ENCODE measurements at places on chromosomes 4 and X.

GRCh38 chr4:169152098-169152497 is 118.7 kb downstream of the SH3RF1 start:
- DNase-seq = no peak

DNA sequence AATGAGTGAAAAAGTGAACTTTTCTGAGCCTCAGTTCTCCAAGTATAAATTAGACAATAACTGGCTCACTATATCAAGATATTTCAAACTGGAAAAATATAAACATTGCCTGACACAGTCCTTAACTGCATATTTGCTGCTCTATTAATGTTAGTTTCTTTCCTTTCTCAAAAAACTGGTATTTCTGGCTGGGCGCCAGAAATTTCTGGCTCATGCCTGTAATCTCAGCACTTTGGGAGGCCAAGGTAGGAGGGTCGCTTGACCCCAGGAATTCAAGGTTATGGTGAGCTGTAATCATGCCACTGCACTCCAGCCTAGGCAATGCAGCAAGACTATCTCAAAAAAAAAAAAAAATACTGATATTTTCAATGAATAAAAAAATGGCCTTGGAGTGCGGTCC is 227.0 kb downstream of the MAGEB17 start:
- DNase-seq = no peak

- no peak for DNase-seq
Observed at GRCh38 chr4:188892837-188893236, 753.6 kb downstream of the TRIML1 start.

DNA sequence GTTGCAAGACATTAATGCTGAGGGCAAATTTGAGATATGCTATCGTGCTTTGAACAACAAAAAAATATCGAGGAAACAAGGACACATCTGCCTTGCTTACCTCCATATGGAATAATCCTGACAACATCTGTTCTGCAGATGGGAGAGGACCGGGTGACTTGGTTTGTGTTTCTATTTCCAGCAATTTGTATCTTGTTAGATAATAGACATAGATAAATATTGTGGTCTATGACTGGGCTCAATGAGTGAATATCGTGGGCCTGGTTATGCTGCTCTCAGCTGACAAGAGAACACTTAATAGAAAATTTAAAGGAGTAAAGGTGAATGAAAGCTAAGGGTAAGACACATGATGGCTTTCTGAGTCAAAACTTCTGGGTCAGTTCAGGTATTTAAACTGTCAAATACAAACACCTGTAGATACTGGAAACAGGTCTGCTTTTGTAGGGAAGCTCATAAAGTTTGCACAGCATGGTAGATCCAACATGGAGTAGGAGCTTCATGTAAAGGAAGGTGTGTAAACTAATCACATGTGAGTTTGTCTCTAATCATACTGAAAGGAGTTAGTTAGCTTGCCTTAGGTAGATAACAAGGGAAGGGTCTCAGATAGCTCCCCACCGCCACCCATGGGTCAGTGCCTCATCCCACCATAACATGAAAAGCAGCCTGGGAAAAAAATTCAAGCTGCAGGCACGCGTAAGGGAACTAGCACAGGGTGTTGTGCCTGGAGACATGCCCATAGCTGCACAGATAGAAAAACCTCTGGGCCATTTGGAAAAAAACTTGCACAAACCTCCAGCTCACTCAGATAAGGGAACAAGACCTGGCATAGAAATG is 904.1 kb upstream of the EPHA5 start:
- DNase-seq = no peak

DNA sequence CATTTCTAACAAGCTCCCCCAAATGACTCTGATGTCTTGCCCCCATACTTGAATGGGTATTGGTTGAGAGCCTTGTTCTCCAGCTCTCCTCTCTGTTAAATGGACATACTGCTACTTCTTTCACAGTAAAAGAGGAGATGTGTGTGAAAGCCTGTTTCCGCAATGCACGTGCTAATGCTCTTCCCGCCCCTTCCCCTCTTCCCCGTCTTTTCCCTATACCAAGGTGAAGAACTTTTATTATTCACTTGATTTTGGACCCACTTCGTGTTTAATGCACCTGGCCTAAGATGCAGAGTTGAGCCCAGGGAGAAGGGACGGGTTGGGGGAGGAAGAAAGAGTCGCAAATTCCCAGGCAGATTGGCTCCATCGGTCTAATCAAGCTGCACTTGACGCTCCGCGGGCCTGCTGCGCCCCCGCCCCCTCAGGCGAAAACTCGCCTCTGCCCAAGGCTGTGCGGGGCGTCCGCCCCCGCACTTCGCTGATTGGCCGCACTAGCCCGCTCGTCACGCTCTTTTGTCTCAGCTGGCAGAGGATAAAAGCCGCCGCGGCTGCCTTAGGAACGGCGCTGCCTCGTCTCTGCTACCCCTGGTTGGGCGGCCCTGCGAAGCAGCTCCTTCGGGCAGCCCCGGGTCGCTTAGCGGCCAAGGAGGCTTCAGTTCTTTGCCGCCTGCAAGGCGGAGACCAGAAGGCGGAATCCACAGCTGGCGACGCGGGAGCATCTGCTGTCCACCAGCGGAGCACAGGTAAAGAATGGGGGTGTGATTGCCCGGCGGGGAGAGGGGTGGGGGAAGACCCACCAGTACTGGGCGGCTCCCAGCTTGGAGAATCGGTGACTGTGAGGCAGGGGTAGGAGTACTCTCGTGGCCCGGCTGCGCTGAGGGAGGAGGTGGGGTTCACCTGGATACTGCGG is at the start of gene ZCCHC12:
Gene ZCCHC12 (plus strand): TSS at position 562 of the 910 bp plus-strand sequence. CDS start 1,421 bp downstream, outside the sequence.
- peak; percentile 84 for DNase-seq

- DNase-seq = peak; percentile 72
Observed at GRCh38 chrX:49172280-49172780, 632 bp downstream of the PLP2 start.

DNA sequence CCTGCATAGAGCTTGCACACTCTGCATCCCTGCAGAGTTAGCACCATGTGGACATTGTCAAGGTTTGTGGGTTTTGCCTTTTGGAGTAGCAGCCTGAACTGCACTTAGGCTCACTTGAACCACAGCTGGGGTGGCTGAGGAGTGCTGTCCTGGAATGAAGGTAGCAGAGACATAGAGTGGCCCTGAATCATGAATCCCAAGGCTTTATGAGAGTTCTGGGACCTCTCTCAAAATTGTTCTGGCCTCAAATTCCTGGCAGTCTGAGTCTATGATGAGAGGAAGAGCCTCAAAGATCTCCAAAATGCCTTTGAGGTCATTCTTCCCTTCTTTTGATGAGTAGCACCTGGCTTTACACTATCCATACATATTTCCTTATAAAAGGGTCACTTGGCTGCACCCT is 37.1 kb upstream of the ADH1C start:
- DNase-seq = no peak

- no peak for DNase-seq
Observed at GRCh38 chr4:65508168-65508567, 162.1 kb downstream of the EPHA5 start.

- DNase-seq = no peak
Observed at GRCh38 chr4:22708961-22709360, 16.2 kb downstream of the GBA3 start.

GRCh38 chrX:118974088-118974907 is at the start of gene LONRF3:
Gene LONRF3, plus strand, starts transcription at chrX:118974618. Its CDS starts 163 bp downstream, at chrX:118974781.
- peak; percentile 34 for DNase-seq

GRCh38 chr4:165191348-165191656 is 16.1 kb upstream of the KLHL2 start:
- no peak for DNase-seq

GRCh38 chr4:54843106-54843505 is 185.3 kb downstream of the KIT start:
- DNase-seq = no peak

- no peak for DNase-seq
Observed at GRCh38 chrX:20595928-20596575, 329.3 kb upstream of the RPS6KA3 start.

GRCh38 chrX:21972046-21972445 is 31.5 kb downstream of the SMS start:
- no peak for DNase-seq

DNA sequence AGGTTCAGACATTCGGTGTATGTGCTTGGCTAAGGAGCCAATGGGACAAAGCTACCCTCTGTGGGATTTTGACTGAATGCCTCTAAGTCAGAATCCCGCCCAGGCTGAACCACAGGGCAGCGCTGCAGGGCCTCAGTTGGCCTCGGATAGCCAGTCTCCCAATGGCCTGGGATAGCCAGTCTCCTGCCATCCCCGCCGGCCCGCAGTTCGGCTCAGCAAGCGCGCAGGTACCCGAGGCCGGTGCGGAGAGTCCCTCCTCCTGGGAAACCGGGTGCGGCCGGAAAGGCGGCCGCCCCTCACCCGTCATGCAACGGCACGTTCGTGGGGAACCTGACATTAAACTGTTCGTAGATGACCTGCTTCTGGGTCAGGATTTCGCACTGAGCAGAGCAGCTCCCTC is 16.1 kb downstream of the PPEF2 start:
- DNase-seq = no peak

DNA sequence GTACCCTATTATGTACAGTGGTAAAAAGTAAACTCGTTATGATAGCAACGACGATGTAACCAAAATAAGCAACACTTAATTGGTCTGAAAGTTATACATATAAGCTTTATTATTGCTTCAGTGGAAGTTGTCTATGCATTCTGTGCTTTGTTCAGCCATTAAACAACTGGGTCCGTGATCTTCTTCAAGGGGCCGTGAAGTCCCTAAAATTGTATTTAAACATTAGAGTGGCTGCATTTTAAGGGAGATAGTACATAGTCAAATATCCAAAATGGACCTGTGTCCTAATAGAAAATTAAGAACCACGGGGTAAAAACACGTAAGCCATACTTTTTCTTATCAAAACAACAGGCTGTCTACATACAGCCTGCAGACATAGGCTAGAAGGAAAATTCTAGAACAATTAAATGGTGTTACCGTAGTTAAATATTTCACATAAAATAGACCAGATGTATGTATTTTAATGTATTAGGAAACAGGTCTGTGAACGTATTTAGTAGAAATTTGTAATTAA is 2.1 kb downstream of the GUCY1A1 start:
- DNase-seq = no peak

- no peak for DNase-seq
Observed at GRCh38 chr4:86243750-86244149, 116.1 kb downstream of the MAPK10 start.

DNA sequence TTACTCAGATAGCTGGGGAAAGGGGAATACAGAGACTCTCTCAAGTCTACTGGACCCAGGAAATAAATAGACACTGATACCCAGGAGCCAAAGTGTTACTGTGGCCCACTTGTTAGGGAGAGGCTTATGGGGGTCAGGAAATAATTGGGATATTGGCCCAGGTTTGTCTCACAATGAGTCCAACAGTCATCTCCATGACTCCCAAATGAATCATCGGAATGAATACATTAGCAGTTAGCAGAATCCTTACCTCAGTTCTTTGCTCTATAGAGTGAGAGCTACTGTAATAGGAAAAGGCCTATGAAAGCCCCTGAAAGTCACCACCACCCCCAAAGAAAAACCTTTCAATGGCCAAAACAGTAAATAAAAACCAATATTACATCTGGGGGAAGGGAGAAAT is 42.4 kb upstream of the ARHGEF6 start:
- DNase-seq = no peak

DNA sequence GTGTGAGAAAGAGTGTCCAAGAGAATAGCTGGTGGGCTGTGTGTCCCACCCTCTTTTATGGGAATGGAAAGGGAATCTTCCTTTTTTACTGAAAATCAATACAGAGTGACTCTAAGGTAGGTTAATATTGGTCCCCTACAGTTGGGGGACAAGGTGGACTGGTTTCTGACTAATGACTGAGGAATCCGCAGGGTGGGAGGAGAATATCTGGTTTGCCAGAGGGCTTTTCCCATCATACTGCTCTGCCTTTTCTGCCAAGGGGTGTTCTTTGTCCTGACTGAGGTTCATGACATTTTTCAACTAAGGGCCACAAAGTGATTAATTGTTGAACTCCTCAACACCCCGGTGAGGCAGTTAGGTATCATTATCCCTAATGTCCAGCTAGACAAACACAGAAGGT is 261.6 kb downstream of the SPATA18 start:
- no peak for DNase-seq

GRCh38 chr4:64780664-64781063 is 371.4 kb upstream of the TECRL start:
- no peak for DNase-seq

DNA sequence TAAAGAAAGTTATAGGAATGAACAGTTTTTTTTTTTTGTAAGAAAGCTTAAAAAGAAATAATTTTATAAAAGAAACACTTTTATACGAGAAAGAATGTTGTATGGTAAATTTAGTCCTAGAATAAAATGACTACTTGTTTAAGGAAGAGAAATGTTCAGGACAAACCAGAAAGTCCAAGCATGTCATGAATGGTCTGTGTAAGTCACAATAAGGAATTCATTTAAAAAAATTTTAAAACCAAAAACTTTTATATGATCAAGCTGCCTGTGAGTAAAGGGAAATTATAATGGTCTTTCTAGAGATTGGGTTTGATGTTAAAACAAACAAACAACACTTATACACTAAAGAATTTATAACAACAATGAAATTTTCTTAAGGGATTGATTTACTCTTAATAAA is 858.9 kb upstream of the PCDH7 start:
- peak; percentile 0 for DNase-seq

GRCh38 chr4:54218736-54219135 is 10.4 kb upstream of the PDGFRA start:
- DNase-seq = no peak

DNA sequence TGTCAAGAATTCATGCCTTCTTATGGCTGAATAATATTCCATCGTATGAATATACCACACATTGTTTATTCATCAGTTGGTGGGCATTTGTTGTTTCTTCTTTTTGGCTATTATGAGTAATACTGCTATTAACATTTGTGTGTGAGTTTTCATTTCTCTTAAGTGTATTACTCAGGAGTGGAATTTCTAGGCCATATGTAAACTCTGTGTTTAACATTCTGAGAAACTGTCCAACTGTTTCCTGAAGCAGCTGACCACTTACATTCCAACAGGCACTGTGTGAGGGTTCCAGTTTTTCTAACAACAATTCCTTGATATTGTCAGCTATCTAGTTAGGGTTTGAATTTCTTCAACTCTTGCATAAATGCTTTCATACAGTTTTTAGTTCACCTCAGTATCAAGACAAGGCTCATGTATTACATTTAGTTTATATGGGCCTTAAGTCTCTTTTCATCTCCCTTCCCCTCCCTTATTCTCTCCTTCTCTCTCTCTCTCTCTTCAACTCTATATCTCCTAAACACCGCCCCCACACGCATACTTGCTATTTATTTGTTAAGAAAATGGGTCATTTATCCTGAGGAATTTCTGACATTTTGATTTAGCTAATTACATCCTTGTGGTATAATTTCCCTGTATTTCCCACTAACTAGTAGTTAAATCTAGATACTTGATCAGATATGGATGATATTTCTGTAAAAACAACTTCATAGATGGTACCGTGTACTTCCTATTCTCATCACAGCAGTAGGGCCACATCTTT is 77.4 kb downstream of the WDR19 start:
- no peak for DNase-seq

DNA sequence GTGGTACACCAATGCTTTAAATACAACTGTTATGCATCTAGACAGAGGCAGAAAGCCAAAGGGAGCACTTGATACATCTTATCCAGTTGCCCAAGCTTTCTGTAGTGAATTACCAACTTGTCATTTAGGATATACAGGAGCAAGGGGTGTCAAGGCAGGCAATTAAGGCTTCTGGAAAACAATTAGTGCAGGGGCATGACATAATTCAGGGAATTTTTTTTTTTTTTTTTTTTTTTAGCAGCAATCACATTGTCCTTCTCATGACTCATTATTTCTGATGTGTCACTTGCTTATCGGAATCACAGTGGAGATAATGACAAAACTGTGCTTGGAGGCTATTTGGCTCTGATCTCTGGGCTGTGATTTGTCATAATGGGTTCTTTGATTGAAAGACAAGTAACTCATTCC is 259.5 kb downstream of the ARHGAP24 start:
- no peak for DNase-seq

Measured in NCI-H82 (cell line).